Hepatocyte (in vitro differentiated cells): ENCODE measurements at places on chromosomes 4 and X. TPM values are rescaled to one million over a fixed set of nuclear protein-coding genes. Genes with fewer than 3 reads are reported as not detected.
A peak's percentile ranks its signal among the peaks of the same experiment; 100 is the strongest.

The JAKMIP1 gene
- 0.06 TPM in 1 of 2 replicates, not detected in the other for polyA plus RNA-seq

DNA sequence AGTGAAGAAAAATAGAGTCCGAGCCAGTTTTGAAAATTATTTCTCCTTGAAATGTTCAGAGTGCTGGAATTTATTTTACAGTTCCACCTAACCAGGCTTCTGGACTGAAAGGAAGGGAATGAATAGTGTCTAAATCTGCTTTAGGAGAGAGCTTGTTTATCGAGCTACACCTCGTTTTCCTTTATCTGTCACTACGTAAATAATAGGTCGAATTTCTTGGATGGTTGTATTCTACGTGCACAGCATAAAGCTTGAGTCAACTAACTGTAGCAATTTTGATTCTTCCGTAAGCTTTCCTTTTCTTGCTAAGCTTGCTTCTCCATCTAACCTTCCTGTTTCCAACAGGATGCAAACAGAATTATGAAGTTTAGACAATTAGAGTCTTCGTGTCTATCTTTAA, 48.6 kb downstream of the ADGRL3 start:
- H3K4me3 ChIP-seq = no peak overlapping the region
- DNase-seq = no peak
- no peaks in the 10 kb centered on the region for H3K27me3 ChIP-seq
- H3K4me1 ChIP-seq = no peaks in the 10 kb centered on the region
- H3K27ac ChIP-seq = no peak overlapping the region

- DNase-seq = no peak
- no peaks in the 10 kb centered on the region for H3K27me3 ChIP-seq
- no peaks in the 10 kb centered on the region for H3K36me3 ChIP-seq
Measured at GRCh38 chr4:162610116-162610515, 446.3 kb upstream of the FSTL5 start.

DNA sequence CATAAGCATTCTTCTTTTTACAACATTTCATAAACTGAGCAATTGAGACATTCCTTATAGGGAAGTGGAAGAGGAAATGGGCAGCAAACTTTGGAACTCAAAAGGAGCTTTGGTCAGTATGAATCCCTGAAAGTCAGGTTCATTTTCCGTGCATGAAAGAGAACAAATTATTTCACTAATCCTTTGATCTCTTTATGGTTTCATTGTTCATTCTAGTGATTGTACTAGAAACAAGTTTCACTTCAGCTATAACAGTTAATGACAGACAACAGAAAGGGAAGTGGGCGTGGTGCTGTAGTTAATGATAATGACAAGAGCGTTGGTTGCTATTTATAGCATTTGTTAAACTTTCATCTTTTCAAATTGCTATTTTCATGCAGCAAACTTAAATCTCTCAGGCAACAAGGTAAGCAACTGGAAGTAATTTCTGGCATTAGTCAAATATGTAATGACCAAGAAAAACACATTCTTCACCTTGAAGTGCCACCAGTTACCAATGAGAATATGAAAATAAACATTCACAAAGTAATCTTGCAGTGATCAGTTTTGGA, 98.4 kb downstream of the AREG start:
- no peaks in the 10 kb centered on the region for H3K36me3 ChIP-seq
- DNase-seq = peak; percentile 56
- H3K4me3 ChIP-seq = no peak overlapping the region
- H3K27me3 ChIP-seq = no peaks in the 10 kb centered on the region
- peak overlapping the region; percentile 79 for H3K27ac ChIP-seq
- H3K4me1 ChIP-seq = peaks cover 43% of the 10 kb centered on the region

- no peaks in the 10 kb centered on the region for H3K4me1 ChIP-seq
- no peaks in the 10 kb centered on the region for H3K27me3 ChIP-seq
- H3K4me3 ChIP-seq = no peak overlapping the region
Measured at GRCh38 chr4:38819569-38819968, 15.0 kb upstream of the TLR1 start.

DNA sequence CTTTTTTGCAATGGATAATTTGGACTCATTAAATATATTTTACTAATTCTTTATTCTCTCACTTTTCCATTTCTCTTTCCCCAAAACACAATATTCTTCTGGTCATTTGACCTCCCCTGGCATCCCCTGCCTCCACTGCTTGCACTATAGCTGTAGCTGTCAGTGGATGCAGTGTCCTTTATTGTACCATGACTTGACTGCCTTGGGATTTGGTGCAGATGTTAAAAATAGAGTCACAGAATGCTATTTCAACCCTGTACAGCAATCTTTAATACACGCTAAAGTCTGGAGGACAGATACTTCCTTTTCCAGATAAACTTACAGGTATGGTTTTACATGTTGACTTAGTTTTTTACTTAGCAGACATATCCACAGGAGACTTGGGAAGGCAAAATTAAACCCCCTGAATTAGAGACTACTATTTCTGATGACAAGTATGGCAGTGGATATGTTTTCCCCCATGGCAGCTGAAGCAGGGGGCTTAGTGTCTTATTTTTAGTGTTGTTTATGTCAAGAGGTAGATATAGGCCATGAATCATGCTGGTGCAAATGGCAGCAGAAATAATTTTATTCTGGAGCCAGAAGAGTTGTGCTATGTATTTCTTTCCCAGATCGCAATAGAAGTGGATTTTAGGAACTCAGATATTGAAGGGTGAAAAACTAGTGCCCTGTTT, 461.4 kb downstream of the NAF1 start:
- DNase-seq = no peak
- no peaks in the 10 kb centered on the region for H3K36me3 ChIP-seq
- no peaks in the 10 kb centered on the region for H3K27me3 ChIP-seq

GRCh38 chrX:112738347-112739033, 58.8 kb upstream of the LHFPL1 start:
- DNase-seq = no peak
- H3K36me3 ChIP-seq = no peaks in the 10 kb centered on the region
- no peak overlapping the region for H3K4me3 ChIP-seq
- no peak overlapping the region for H3K27ac ChIP-seq
- no peaks in the 10 kb centered on the region for H3K27me3 ChIP-seq

- no peaks in the 10 kb centered on the region for H3K27me3 ChIP-seq
- H3K4me1 ChIP-seq = no peaks in the 10 kb centered on the region
- no peak for DNase-seq
- H3K36me3 ChIP-seq = no peaks in the 10 kb centered on the region
- no peak overlapping the region for H3K27ac ChIP-seq
Measured at GRCh38 chr4:113553082-113553481, 208.5 kb downstream of the CAMK2D start.

GRCh38 chr4:171714791-171715454, 98.3 kb upstream of the GALNTL6 start:
- no peak overlapping the region for H3K4me3 ChIP-seq
- no peaks in the 10 kb centered on the region for H3K27me3 ChIP-seq
- DNase-seq = no peak
- H3K27ac ChIP-seq = no peak overlapping the region
- no peaks in the 10 kb centered on the region for H3K36me3 ChIP-seq

DNA sequence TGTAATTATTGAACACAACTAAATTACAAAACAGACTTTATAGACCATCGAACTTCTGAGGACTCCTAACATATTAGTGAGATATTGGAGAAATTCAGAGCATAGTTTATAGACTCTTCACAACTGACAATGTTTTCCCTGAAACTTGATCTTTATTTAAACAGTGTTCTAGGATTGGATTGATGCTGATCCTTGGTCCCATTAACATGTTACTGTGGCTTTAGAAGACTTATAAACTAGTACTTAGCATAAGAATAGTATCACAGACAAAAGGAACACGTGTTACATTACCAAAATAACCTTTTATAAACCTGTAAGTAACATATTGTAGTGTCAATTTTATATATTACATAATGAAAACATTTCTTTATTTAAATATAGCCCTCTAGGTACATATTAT, 689.6 kb downstream of the CCSER1 start:
- H3K36me3 ChIP-seq = no peaks in the 10 kb centered on the region
- no peak for DNase-seq
- H3K4me1 ChIP-seq = no peaks in the 10 kb centered on the region
- no peak overlapping the region for H3K27ac ChIP-seq
- H3K4me3 ChIP-seq = no peak overlapping the region
- no peaks in the 10 kb centered on the region for H3K27me3 ChIP-seq

The CTAG2 gene
- polyA plus RNA-seq = not detected in 2 replicates

The SLC9B1 gene
- polyA plus RNA-seq = not detected in 2 replicates

DNA sequence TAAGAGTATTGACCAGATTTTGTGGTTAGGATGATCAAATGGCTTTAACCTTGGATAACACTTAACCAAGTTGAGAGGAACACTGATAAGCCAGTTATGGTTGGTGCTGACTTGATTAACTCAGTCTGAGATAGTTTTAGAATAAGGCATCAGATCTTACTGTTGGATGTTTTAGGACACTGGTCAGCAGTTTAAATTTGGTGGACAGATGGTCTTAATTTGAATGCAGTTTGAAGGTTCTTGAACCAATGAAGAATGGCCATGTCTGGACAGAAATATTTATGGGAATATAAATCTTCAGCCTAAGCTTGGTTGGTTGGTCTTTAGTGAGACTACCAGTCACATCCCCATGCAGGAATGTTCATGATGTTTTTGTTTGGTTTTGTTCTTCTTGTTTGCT, 2.6 kb upstream of the GIMD1 start:
- DNase-seq = no peak
- no peaks in the 10 kb centered on the region for H3K4me1 ChIP-seq
- no peak overlapping the region for H3K27ac ChIP-seq
- H3K27me3 ChIP-seq = no peaks in the 10 kb centered on the region
- no peak overlapping the region for H3K4me3 ChIP-seq
- no peaks in the 10 kb centered on the region for H3K36me3 ChIP-seq

- no peak overlapping the region for H3K4me3 ChIP-seq
- H3K27me3 ChIP-seq = no peaks in the 10 kb centered on the region
- peak overlapping the region; percentile 4 for H3K27ac ChIP-seq
- no peak for DNase-seq
- H3K4me1 ChIP-seq = peaks cover 41% of the 10 kb centered on the region
- H3K36me3 ChIP-seq = no peaks in the 10 kb centered on the region
Measured at GRCh38 chr4:143391895-143392294, 55.2 kb downstream of the GAB1 start.

The TMEM35A gene
- 2.5 and 2.9 TPM in 2 replicates for polyA plus RNA-seq

DNA sequence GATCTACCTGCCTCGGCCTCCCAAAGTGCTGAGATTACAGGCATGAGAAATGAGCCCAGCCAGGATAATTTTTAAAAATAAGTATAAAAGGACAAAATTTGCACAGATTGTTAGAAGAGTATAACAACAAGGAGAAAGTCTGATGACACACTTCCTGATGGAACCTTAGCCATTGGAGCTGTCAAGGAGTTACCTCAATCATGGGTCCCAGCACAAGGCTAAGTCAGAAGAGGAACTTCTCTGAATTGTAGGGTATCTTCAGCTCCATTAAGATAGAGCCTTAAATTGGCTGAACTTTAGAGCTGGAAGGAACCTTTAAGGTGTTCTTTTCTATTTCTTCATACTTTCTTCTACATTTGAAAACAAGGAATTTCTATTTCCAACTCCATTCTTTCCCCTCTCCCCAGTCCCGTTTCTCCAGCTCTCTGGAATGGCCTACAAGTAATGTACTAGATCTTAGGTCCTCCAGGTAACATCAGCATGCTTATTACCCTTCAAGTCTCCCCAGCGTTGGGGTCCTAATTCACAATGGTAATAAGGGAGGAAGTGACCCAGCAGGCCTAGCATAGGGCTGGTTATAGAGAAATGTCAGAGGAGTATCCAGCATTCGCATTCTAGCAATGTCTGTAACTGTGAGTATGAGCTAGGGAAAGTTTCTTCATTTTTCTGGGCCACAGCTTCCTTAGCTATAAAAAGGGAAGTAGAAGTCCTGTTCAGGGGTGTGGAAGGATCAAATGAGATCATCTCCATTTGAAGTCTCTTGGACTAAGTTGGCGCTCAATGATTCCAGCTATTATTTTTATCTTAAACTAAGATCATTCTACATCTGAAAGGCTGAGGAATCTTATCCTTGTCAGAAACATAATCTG, 18.5 kb upstream of the RBPJ start:
- H3K4me1 ChIP-seq = peaks cover 6% of the 10 kb centered on the region
- no peaks in the 10 kb centered on the region for H3K27me3 ChIP-seq
- no peaks in the 10 kb centered on the region for H3K36me3 ChIP-seq
- H3K4me3 ChIP-seq = no peak overlapping the region
- no peak for DNase-seq

DNA sequence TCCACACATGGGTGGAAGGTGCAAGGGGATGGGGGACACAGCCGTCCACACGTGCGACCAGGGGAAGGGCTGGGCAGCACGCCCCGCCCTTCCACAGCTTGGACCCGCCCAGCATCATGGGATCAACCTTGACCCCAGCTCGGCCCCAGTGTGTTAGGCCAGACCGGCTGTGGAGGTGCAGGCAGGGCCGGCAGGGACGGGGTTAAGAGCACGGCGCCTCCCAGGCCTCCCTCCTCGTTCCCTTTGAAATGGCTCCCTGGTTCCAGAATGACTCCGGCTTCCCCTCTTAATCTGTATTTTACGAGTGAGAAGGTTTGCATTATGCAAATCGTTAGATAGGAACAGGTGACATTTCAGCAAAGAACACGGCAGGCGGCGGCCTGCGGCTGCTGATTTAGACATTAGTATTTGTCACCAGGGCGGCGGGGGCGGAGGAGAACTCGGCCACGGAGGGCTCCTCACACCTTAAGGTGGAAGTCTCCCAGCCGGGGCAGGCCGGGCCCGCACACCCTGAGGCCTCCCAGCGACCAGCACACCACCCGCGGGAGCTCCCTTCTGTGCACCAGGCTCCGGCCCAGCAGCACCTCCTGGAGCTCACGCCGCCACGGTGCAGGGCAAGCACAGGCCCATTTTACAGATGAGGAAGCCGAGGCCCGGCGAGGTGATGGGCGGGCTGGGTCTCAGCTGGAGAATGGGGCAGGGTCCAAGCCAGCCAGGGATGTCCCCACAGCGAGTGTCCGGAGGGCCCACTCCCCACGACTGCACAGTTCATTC, 116.1 kb downstream of the FAM53A start:
- DNase-seq = no peak
- H3K4me3 ChIP-seq = no peak overlapping the region
- H3K27ac ChIP-seq = no peak overlapping the region
- no peaks in the 10 kb centered on the region for H3K36me3 ChIP-seq

GRCh38 chrX:17922303-17922702, 61.2 kb upstream of the RAI2 start:
- DNase-seq = no peak
- peaks cover 4% of the 10 kb centered on the region for H3K4me1 ChIP-seq
- H3K36me3 ChIP-seq = no peaks in the 10 kb centered on the region
- no peak overlapping the region for H3K4me3 ChIP-seq
- H3K27me3 ChIP-seq = no peaks in the 10 kb centered on the region

- H3K36me3 ChIP-seq = no peaks in the 10 kb centered on the region
- H3K27me3 ChIP-seq = no peaks in the 10 kb centered on the region
- H3K4me3 ChIP-seq = no peak overlapping the region
- no peak for DNase-seq
- H3K4me1 ChIP-seq = peaks cover 26% of the 10 kb centered on the region
Measured at GRCh38 chrX:13090027-13090338, 45.6 kb upstream of the FAM9C start.

The ADGRG4 gene
- polyA plus RNA-seq = not detected in 2 replicates

The PCDH7 gene
- polyA plus RNA-seq = 34.0 and 37.2 TPM in 2 replicates

- no peak for DNase-seq
- no peak overlapping the region for H3K4me3 ChIP-seq
- no peaks in the 10 kb centered on the region for H3K36me3 ChIP-seq
- H3K27me3 ChIP-seq = no peaks in the 10 kb centered on the region
- H3K27ac ChIP-seq = no peak overlapping the region
Measured at GRCh38 chr4:66613591-66613990, 931.7 kb downstream of the CENPC start.

The KLB gene
- 7.5 and 11.5 TPM in 2 replicates for polyA plus RNA-seq
